Mucosa of gallbladder (tissue), 1 donor: ENCODE measurements at places on chromosomes 11 and 22.

DNA sequence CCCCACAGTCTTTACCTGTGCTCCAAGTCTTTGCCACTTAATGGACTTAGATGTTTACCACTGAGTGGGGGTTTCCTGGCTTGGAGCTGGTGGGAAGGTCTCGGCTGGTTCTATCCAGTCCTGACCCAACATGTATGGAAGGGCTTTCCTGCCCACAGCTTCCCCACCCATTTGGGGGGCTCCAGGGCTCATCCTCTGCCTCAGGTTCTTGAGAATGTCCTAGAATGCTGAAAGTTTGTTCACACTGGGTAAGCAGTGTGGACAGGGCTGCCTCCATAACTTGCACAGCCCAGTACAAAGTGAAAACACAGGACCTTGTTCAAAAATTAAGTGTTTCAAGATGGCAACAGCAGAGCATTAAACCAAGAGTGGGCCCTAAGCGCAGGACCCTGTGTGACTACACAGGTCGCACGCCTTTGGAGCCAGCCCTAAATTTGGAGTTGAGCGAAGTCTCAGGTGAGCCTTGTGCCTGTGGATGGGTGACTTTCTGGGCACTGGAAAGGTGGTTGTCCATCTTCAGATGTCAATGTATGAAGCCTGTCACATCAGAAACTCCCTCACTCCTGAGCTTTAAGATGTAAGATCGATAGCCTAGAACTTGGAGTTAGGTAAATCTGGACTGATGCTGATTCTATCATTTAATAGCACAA lies 72.7 kb upstream of the NARS2 start:
- no peak for DNase-seq

DNA sequence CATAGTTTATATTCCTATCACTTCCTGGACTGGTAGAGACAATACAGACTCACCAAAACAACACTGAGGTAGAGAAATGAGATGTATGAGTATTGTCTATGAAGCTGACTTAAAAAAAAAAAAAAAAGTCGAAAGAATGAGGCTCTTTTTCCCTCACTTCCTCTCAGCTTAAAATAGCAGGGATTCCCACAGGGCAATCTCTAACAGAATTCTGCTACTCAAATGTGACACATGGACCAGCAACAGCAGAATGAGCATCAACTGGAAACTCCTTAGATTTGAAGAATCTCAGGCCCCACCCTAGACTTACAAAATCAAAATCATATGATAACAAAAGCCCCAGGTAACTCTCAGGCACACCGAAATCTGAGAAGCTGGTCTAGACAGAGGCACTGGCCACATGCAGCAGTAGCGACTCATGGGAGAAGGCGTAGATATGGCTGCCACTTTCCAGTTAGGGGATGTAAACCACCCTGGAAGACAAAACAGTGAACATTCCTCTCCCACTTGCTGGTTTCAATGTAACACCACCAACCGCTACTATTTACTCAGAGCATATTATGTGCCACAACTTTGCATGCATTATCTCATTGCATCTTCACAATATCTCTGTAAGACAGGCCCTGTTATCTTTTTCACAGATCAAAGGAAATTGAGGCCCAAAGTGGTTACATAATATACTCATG lies 128.0 kb downstream of the RBFOX2 start:
- DNase-seq = no peak

DNA sequence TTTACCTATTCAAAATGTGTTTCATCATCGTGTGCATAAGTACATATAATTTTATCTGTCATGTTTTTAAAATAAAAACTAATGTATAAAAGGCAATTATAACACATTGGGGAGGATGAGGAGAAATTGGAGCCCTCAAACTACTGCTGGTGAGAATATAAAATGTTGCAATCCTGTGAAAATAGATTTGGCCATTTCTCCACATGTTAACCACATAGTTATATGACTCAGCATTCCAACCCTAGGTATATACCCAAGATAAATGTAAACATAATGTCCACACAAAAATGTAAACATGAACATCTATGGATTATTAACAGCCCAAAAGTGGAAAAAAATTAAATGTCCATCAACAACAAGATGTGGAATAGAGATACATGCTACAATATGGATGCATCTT lies 928.0 kb upstream of the FAT3 start:
- no peak for DNase-seq

GRCh38 chr11:73271936-73272679 lies at the start of gene P2RY6:
Gene P2RY6 (plus strand): TSS chr11:73272338. CDS start chr11:73296519, 24,181 bp downstream.
- DNase-seq = no peak

DNA sequence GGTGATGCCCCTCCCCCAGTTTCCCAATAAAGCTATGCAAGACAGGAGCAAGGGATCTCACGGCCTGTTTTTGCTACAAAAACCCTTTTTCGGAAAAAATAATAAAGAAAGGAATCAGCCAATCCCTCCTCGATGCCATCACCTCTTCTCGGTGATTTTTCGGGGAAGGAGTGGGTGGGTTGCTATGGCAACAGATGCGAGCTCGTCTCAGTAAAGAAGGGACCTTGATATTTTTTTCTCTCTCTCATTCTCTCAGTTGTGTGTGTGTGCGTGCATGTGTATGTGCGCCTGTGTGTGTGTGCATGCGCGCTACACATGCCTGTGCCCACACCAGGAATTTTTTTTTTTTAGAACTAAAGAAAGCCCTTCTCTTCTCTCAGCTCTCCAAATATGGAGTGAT lies 3.8 kb upstream of the NPAS4 start:
- DNase-seq = no peak

DNA sequence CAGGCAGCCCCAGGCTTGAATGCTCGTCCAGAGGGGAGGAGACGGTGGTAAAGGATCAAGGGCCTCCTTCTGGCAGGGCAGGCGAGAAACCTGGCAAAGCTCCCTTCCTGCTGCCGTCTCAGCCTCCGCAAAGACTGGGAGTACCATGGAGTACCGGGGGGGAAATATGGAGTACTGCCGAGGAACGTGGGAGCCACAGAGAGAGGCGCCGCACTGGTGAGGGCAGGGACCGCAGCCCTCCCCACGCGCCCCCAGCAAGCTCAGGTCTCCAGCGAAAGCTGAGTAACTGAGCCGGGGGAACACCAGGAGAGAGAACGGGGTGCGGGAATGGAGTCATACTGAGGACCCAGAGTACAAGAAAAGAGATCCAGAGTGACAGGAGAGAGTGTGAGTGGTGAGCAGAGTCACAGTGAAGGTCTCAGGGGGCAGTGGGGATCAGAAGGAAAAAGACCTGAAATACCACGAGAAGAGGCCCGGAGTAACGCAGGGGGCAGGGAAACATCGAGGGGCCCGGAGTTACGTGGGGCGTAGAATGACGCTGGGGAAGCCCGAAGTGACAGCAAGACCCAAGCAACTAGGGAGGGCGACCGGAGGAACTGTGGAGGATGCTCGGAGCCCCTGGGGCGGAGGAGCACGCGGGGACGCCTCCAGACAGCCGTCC lies 740 bp downstream of the EML3 start:
- DNase-seq = no peak

DNA sequence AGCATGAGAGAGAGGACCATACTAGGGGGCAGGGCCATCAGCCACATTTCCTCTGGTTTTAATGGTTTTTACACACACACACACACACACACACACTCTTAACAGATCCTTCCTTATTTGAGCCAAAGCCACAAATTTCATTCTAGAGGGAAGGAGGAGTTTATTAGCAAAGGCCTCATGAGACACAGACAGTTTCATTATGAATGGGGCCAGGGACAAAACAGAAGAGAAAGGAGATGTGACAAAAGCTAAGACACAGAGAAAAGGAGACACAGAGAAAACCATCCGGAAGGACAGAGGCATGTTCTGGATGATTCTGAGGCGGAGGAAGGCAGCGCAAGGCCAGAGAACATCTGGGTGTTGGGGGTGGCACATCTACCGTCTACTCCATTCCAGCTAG lies 32.2 kb upstream of the ARFGAP3 start:
- no peak for DNase-seq

- no peak for DNase-seq
Measured at GRCh38 chr22:48753381-48753730, 1074.3 kb downstream of the BRD1 start.

DNA sequence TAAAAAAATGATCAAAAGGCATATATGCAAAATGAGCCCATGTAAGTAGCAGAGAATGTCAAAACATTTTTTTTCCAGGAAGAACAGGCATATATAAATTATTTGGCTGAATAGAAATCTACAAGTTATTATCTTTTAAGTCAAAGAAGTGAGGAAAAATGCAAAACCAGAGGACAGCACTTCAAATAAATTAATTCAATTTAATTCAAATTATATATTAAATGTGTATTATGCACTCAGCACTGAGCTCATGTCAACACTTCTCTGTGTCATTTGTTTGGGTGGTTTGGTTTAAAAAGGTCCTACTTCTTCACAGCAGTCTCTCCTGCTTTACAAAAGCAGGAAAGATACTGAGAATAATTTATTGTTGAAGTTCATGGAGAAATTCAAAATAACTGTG lies 41.9 kb upstream of the PDGFD start:
- DNase-seq = no peak

DNA sequence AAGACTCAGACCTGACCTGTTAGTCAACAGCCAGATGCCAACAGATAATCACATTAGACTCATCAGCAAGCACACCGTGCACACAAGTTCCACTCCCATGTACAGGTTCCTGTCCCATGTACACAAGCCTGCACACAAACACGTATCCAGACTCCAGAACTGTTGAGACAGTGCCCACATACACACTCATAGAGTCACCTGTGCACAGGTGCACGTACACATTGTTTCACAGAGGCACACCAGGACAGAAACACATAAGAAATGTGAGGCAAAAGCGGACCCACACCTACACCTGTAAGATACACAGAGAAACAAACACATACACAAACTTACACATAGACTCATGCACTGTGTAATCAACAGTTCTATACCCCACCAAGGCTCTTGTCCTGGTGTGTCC lies 2.7 kb upstream of the ZNF74 start:
- no peak for DNase-seq

GRCh38 chr11:94185416-94186084 lies 56.9 kb downstream of the PANX1 start:
- DNase-seq = no peak

GRCh38 chr11:29208117-29208516 lies 808.7 kb downstream of the KCNA4 start:
- DNase-seq = no peak

DNA sequence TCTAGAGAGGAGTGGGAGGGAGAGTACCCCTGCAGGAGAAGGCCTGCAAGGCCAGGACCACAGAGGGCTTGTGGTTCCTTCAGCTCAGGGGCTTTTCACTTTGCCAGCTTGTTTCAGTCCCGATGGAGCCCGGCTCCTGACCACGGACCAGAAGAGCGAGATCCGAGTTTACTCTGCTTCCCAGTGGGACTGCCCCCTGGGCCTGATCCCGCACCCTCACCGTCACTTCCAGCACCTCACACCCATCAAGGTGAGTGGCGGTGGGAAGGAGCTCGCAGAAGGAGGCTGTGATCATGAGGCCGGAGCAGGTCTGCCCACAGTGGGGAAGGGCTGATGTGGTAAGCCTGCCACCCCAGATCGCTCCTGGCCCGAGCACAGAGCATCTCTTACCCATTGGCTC lies 13.5 kb downstream of the ACP2 start:
- DNase-seq = no peak

GRCh38 chr22:41380993-41381328 lies 781 bp upstream of the TEF start:
- DNase-seq = peak; percentile 73

DNA sequence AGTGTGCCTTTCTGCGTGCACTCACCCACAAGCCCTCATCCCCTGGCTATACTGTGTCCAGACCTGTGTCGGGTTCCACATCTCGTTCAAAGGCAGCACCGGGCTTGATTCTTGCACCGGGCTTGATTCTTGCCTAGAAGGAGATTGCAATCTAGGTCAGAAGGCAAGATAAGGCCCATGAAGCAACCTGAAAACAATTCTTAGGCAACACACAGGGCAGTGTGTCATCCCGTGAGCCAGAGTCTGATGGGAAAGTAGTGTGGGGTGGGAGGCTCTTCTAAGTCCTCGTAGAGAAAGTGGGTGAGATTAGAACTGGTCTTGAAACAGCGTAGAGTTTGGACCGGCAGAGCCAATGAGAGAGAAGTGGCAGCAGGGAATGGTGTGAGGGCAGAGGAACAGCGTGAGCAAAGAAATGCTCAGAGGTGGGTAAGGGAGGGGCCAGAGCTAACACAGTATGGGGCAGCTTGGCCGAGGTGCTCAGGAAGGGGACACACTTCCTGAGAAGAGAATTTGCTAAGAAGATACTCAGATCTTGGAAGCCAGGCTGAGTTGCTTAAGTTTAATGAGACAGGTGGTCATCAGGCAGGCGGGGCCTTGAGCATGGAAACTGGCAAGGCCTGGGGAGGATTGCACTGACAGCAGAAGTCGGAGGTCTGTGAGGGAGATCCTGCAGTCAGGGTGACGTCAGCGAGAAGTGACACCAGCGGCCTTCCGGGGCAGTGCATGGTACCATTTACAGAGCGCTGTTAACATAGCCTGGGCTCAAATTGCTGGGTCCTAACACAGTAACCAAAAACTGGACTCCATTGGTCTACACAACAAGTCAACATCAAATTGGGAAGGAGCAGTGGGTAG lies 40.7 kb upstream of the DKK3 start:
- DNase-seq = no peak

GRCh38 chr22:47310601-47311000 lies 548.2 kb downstream of the TBC1D22A start:
- no peak for DNase-seq

- DNase-seq = peak; percentile 67
Measured at GRCh38 chr11:75547617-75548058, 14.4 kb upstream of the SERPINH1 start.

DNA sequence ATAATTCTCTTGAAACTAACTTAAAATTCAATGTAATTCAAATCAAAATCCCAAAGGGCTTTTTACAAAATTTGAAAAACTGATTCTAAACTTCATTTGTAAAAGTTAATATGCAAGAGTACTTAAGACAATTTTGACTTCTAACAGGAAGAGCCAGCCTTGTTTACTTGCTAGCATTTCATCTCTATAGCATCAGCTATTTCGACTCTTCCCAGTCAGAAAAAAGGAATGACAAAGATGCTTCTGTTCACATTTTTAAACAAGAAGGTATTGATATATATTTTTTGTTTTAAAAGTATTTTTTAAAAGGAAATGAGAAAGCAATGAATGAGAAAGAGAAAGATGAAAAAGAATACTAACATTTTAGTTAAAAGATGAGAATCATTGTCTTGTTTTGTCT lies 16.4 kb downstream of the SLN start:
- DNase-seq = no peak

GRCh38 chr22:47259990-47260389 lies 497.5 kb downstream of the TBC1D22A start:
- no peak for DNase-seq
